GM18507 (cell line): ENCODE measurements at places on chromosomes 7 and 10.
A peak's percentile ranks its signal among the peaks of the same experiment; 100 is the strongest.

GRCh38 chr10:124078028-124078427 lies 15.4 kb downstream of the CHST15 start:
- DNase-seq: no peak

- no peak for DNase-seq
Observed at GRCh38 chr7:28674359-28674782, 262.1 kb downstream of the CREB5 start.

- DNase-seq: no peak
Observed at GRCh38 chr10:71713135-71714030, 6.2 kb downstream of the C10orf105 start.

GRCh38 chr10:68103901-68104300 lies 5.4 kb upstream of the MYPN start:
- DNase-seq: no peak

DNA sequence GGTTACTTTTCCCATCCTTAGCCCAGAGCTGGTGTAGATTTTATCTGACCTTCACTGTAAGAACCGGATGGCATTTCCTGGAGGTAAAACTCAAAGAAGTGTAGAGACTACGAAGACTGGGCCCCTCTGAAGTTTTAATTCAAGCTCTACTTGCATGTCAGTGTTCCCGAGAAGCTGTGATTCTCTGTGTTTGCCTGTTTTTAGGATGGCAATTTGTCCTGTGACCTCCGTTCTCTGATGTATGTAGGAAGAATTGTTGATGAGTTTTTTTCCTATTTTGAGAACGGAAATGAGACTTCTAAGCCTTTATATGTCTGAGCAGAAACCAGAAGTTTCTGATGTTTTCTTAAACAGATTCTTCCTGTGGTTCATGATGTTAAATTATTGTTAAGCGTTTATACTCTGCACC lies 94.1 kb downstream of the CDCA7L start:
- no peak for DNase-seq

- no peak for DNase-seq
Observed at GRCh38 chr10:50501924-50502452, 121.8 kb downstream of the SGMS1 start.

- DNase-seq: no peak
Observed at GRCh38 chr10:131421381-131421780, 109.9 kb upstream of the TCERG1L start.

GRCh38 chr10:381805-382204 lies 246.6 kb downstream of the ZMYND11 start:
- DNase-seq: no peak

GRCh38 chr10:134247-135131 lies 766 bp upstream of the ZMYND11 start:
- DNase-seq: peak; percentile 35

GRCh38 chr10:20427821-20428220 lies 469.3 kb downstream of the NEBL start:
- DNase-seq: no peak

- no peak for DNase-seq
Observed at GRCh38 chr7:126443951-126444350, 808.8 kb downstream of the GRM8 start.

GRCh38 chr7:27593226-27593625 lies 69.5 kb downstream of the HIBADH start:
- no peak for DNase-seq

DNA sequence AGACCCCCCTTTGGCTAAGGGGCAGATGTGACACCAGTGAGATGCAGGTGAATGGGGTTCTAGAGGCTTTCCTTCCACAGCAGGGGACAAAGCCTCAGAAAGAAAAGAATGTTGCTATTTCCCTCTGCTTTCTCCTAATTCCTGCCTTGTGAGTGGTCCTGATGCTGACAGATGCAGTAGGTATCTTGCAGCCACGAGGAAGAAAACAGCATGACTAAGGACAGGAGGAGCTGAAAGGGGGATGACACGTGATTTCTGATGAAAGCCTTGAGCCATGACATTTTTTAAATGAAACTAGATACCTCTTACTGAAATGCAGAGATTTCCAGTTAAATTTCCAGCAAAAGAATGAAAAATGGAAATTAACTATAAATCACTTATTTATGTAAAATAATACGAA lies 92.4 kb downstream of the C1GALT1 start:
- no peak for DNase-seq

DNA sequence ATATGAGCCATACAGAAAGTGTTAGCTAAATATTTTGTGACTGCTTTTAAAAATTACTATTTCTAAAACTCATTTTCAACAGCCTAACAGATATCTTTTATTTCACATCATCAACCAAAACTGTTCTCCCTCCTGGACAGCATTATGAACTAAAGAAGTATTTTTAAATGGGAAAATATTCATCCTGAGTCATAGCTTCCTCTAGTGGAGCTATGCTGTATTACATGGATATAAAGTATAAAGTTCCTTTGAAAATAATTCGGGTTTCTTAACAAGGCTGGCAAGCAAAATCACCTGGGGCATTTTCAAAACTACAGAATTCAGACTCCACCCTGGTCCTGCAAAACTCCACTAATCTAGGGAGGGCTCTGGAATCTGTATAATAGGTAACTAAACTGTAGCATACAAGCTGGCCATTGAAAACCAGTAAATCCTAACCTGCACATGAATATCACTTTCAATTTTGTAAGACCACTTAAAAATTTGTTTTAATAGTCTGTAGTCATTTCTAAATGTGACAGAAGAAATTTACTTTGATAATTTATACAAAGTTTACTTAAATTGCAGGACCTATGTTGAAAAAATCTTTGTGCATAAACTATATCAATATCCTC lies 53.5 kb downstream of the SCIN start:
- no peak for DNase-seq

DNA sequence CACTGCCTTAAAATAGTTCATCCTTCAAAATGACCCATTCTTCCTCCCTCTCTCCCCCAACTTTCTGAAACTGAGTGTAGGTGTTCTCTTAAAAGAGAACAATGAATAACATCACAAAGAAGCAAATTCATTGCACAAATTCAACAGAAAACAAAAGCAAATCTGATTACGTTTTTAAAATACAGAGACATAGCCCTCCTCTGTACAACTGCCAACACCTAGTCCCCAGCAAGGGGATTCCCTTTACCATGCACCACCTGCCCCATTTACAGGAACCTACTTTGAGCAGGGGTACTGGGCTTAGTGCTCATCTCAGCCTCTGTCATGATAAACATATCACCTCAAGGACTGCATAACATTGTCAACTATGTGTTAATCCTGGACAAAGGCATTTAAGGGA lies 302.8 kb upstream of the AOAH start:
- no peak for DNase-seq

DNA sequence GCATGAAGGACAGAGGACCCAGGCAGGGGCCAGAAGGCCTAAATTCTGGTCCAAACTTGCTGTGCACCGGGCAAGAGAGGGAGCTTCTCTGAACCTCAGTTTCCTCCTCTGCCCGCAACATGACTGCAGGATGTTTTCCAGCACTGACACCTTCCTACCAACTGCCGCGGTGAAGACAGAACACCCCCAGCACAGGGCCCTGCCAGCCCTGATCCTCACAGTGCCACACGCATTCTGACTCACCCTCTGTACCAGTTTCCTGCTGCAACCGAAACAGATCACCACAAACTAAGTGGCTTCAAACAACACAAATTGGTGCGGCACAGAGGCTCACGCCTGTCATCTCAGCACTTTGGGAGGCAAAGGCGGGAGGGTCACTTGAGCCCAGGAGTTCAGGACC lies 18.1 kb downstream of the MAD1L1 start:
- no peak for DNase-seq

GRCh38 chr7:1288390-1288995 lies 55.8 kb downstream of the UNCX start:
- DNase-seq: no peak

- no peak for DNase-seq
Observed at GRCh38 chr7:26950889-26951288, 86.5 kb upstream of the SKAP2 start.

DNA sequence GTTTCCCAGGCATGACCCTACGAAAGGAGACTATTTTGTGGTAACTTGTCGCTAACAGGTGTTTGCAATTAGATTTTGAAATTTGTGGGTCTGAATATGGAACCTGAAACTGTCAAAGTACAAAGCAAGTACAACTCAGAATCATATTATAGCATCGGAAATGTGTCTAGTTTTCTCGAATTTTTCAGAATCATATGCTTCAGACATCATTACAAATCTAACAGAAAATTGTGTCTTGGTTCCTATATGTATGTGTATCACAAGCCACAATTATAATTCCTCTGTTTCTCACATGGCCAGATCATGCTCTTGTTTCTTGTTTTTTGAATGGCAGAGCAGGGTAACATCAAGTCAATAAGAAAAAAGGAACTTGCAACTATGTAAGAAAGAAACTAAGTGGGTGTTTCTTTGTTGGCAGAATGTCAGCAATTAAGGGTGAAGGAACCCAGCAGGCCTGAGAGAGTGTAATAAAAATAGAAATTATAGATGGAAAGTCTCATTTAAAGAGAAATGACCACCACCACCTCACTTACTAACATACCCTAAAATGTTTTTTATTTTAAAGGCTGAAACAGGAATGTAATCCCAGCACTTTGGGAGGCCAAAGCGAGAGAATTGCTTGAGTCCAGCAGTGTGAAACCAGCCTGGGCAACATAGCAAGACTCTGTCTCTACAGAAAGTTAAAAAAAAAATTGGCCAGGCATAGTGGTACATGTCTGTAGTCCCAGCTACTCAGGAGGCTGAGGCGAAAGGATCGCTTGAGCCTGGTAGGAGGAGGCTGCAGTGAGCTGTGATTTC lies 51.3 kb downstream of the PRTFDC1 start:
- DNase-seq: peak; percentile 46

DNA sequence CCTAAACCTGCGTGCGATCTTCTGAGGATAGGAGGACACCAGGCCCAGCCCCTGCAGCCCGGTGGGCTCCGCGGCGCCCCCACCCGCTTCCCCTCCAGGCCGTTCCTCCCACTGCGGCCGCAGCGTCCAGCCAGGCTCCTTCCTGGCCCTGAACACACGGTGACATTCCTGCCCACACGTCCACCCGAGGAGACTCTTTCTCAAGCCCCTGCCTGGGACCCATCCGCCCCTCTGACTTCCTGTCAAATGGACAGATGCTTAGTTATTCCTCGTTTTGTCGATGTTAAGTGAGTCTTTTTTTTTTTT lies 32.4 kb upstream of the RNF32 start:
- no peak for DNase-seq

GRCh38 chr10:36736311-36736710 lies 389.1 kb upstream of the ANKRD30A start:
- no peak for DNase-seq

- DNase-seq: no peak
Observed at GRCh38 chr7:128271471-128271941, 30.4 kb downstream of the LEP start.

GRCh38 chr7:8778459-8778858 lies 345.1 kb downstream of the NXPH1 start:
- DNase-seq: no peak

GRCh38 chr10:73875139-73875475 lies 752 bp upstream of the CAMK2G start:
- no peak for DNase-seq

- no peak for DNase-seq
Observed at GRCh38 chr7:86600506-86601290, 43.0 kb upstream of the GRM3 start.

GRCh38 chr7:42359946-42360345 lies 122.9 kb upstream of the GLI3 start:
- no peak for DNase-seq

DNA sequence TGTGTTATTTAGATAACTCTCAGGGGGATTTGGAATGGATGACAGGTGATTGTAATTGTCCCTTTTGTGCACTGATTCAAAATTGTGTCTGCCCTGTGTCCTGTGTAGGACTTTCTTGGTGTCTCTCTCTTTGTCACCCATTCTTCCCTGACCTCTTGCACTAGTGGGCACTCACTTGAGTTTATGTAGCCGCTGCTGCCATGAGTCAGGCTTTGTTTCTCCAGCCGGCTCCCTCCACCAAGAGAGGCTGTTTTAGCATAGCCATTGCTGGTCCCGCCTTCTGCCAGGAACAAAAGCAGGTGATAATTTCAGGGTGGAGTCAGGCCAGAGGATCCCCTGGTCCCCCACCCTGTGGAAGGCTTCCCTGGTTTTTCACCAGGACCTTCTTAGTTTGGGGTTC lies 8.4 kb downstream of the COL17A1 start:
- DNase-seq: no peak

DNA sequence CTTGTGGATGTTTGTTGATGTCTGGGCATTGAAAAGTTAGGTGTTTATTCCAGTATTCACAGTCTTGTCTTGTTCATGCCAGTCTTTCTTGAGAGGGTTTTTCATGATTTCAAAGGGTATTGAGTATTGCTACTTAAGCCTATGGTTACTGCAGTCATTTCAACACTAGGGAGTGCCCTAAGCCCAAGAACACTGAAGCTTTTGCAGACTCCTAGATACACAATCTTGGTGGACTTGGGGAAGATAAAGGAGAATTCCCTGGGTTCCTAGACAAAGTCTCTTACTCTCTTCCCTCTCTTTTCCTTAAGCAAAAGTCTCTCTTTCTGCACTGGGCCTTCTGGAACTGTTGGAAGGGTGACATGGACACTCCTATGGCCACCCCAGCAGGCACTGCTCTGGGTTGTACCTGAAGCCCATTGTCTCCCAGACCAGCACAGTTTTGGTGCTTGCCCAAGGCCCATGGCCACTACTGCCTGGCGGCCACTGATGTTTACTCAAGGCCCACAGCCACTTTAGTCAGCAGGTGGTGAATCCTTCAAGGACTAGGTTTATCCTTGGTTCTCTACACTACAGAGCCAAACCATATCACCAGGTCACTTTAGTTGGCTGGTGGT lies 24.9 kb downstream of the SAMD9 start:
- no peak for DNase-seq

DNA sequence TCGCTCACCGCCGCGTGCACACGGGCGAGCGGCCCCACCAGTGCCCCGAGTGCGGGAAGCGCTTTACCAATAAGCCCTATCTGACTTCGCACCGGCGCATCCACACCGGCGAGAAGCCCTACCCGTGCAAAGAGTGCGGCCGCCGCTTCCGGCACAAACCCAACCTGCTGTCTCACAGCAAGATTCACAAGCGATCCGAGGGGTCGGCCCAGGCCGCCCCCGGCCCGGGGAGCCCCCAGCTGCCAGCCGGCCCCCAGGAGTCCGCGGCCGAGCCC lies 3.3 kb downstream of the REPIN1 start:
- no peak for DNase-seq

DNA sequence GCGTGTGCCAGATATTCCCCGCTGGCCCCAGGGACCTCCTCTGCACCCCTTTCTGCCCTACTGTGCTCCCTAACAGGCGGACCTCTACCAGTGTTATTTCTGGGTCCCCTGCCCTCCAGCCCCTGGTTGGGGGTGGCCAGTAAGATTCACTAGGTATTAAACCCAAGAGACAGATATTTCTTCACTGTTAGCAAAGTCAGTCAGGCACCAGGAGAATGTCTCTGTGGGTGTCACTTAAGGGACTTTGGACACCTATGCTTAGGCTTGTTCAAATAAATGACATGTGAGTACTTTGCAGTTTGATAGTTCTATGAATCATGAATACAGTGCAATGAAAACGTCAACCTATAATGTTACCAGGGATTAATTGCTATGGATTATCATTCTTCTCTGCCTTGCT lies 234.3 kb upstream of the IGFBP3 start:
- no peak for DNase-seq
